ENCODE measurements at places on chromosomes 12 and 14. TPM values are rescaled to one million over a fixed set of nuclear protein-coding genes. Genes with fewer than 3 reads are reported as not detected.

The KRT81 gene
- total RNA-seq, result 158 TPM

The AKAP6 gene
- 3.3 TPM for total RNA-seq

The TSPAN11 gene
- 2.4 TPM for total RNA-seq

The CABP1 gene
- not detected for total RNA-seq

The STYK1 gene
- 0.87 TPM for total RNA-seq

The RTN1 gene
- total RNA-seq, result 0.34 TPM

The KCNK10 gene
- total RNA-seq, result not detected

The TCL1B gene
- total RNA-seq, result not detected

The RASSF9 gene
- total RNA-seq, result not detected

The HIF1A gene
- total RNA-seq, result 162 TPM

The KERA gene
- not detected for total RNA-seq

The GPR84 gene
- total RNA-seq, result 0.16 TPM

The CCDC197 gene
- not detected for total RNA-seq

The GPD1 gene
- total RNA-seq, result 0.53 TPM

The KRT83 gene
- 0.08 TPM for total RNA-seq

The TPPP2 gene
- total RNA-seq, result not detected
